Fibroblast of pulmonary artery (primary cell): ENCODE measurements at places on chromosomes 11 and 22.

GRCh38 chr11:72305891-72306585 lies 62.1 kb upstream of the PHOX2A start:
- DNase-seq = no peak

- peak; percentile 93 for DNase-seq
Observed at GRCh38 chr11:88016392-88017170, 158.7 kb downstream of the RAB38 start.

DNA sequence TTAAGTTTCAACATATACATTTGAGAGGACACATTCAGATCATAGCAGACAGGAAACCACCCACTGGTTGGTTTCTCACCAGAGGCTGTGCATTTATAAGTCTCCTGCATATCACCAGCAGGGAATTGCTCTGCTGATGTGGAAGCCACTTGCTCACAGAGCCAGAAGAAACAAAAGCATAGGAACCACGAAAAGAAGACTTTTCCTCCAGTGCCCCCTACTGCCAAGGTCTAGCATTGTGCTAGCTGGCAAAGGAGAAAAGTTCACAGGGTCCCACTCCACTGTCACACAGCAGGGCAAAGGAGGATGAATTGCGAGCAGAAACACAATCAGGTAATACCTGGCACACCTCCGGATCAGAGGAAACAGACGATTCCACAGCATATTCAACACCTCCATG lies 28.9 kb upstream of the ISX start:
- DNase-seq = no peak

GRCh38 chr11:24297461-24297860 lies 199.4 kb upstream of the LUZP2 start:
- no peak for DNase-seq

DNA sequence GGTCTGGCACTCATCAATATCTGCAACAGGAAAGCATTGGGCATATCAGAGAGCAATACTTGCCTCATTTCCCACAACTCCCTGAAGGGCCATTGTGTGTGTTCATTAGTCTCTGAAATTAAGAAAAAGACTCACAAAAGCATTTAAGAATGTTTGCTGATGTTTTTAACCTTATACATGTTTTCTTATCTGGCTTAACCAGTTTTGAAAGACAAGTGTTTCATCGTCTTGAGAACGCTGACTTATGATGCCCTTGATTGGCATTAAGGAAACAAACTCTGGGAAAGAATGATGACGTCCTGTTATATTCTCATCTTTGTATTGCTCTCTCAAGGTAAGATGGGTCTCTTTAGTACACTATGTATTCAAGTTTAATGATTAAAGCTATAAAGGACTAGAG lies 32.0 kb downstream of the SCUBE2 start:
- no peak for DNase-seq

GRCh38 chr11:17563231-17563646 lies 16.2 kb downstream of the OTOG start:
- DNase-seq = no peak

DNA sequence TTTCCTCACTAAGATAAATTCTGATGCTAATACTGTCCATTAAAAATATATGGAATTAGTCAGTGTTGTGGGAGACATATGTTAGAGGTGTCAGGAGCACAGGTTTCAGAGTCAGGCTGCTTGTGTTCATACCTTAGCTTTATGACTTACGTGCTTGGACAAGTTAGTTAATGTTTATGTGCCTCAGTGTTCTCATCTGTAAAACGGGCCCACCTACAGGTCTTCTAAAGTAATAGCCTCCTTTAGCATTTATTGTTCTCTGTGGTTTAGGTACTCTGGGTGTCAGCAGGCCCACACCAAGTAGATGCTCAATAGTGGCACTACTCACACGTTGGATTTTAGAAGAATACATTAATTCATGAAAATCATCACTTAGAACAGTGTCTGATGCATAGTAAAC lies 308.7 kb upstream of the ZC3H12C start:
- no peak for DNase-seq

- DNase-seq = no peak
Observed at GRCh38 chr11:129189646-129190045, 2.5 kb downstream of the ARHGAP32 start.

DNA sequence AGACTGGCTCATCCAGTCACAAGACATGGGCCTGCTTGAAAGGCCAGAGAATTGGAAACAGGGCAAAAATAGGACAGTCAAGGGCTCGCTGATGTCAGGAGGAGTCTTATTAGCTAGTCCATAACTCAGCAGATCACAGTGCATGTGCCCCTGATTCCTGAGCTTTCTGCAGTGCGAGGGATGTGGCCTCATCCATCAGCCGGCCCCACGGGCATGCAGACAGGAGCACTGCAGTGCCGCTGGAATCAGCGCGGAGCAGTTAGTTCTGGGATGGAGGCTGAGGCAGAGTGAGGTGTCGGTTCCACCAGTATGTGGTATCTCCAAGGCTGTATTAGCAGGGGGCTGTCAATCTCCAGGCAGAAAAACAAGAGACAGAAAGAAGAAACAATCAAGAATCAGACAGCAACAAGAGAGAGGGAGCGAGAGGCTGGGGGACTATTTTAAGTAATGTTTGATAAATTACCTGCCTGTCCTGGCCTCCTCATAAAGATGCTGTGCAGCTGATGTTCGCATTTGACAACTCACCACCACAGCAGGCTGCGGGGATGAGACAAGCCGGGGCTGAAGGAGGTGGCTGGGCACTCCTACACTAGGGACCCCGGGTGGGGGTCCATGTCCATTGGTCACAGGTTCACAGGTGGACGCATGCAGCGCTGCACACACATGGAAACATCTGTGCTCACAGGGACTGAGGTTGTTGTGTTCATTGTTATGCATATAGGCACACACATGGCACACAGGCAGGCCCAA lies 167.2 kb downstream of the TRIM29 start:
- DNase-seq = no peak

- peak; percentile 48 for DNase-seq
Observed at GRCh38 chr22:44758344-44758973, 6.1 kb downstream of the ARHGAP8 start.

- no peak for DNase-seq
Observed at GRCh38 chr11:11446967-11447366, 93.9 kb upstream of the CSNK2A3 start.

DNA sequence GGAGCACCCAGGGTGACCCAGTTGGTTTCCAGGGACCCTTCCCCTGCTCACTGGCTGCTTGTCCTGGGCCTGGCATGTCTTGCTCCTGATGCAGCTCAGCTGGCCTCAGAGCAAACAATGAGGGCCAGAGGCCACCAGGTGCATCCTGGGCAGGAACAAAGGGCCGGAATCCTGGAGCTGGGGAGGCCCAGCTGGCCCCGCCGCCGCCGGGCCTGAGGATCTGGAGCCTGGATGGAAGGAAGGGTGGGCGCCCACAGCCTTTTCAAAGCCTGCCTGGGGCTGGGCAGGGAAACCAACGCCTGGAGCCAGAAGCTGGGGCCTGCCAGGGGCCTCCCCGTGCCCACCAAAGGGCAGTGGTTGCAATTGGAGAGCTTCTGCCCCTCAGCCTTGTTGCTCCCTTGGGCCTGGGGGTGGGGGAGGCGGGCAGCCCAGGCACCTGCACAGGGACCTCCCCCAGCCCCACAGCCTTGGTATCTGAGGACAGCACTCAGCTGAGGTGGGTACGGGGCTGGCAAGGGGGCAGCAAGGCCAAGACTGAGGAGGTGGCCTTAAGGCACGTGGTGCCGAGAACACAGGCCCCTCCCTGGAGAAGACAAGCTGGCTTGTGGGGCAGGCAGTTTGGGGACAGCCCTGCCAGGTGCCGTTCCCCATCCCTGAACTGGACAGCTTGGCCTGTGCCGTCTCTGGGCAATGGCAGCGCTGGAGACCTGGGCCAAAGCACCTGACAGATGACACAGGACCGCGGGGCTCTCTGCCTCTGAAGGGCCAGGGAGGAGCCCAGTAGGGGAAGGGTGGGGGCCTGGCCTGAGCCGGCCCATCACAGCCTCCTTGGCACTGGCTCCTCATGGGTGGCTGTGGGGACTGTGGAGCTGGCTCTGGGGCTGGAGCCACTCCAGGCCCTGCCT lies 7.1 kb upstream of the ADORA2A start:
- no peak for DNase-seq

DNA sequence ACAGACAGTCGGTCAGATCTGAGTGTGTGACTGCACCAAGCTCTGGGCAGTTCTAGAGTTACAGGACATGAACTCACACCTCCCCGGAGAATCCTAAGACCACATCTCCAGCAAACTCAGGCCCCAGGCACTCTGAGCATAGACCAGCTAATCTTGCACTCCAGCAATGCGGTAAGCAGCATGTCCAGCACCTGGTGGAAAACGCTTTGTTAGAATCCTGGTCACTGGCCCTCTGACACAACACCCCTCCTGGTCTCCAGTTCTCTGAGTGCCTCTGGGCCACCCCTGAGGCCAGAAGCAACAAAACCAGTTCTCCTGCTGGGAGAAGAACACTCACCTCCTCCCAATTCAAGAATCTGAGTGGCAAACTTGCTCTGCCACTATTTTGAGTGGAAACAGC lies 82.7 kb upstream of the TMEM45B start:
- DNase-seq = no peak

GRCh38 chr11:45451766-45452440 lies 165.8 kb upstream of the SYT13 start:
- DNase-seq = peak; percentile 75

DNA sequence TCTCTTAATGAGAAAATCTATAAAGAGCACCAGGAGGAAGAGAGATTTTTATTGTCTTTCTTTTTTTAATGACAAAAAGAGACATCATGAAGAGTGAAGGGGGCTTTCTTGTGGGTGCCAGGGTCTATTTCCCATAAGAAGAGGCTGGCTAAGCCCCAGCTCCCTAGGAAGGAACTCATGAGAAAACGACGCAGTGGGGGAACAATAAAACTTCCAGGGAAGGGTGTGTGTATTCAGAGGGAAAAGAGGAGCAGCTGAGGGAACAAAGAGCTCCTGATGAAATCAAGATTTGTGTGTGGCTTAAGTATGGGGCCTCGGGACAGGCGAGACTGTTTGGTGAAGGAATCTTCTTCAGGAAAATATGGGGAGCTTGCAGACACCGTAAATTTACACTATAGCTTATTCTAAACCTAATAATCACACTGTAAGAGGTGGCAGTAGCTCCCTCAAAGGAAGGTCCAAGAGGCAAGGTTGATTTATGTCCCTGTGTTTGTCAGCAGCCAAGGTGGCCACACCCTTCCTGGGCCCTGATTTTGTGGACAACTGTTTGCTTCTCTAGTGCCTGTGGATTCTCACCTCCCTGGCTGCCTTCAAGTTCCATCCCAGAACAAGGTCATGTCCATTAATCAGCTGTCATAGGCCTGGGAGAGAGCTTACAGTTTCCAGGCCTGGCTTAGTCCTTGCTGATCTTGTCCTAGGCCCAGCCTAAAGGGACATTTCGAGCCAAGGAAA lies 615.7 kb downstream of the INSC start:
- DNase-seq = no peak

GRCh38 chr22:49391436-49391835 lies 436.2 kb downstream of the BRD1 start:
- DNase-seq = no peak

GRCh38 chr22:36323855-36324331 lies 63.9 kb downstream of the MYH9 start:
- DNase-seq = peak; percentile 32

DNA sequence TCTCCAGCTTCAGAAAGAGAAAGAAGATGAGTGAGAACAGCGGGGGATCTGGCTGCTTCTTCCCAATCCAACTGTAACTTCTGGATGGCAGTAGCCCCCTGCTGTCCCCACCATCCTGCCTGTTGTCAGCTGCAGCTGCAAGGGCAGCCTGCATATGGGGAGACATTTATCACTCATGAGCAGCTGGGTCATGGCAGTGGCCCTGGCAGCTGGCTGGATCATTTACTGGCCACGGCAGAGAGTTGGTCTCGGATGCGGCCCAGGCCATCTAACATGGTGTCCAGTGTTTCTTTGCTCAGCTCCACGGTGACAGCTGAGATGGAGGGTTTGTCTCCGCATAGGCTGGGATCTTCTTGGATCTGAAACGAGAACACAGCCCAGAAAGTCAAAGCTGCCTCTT lies 14.8 kb downstream of the COMMD9 start:
- DNase-seq = no peak

- DNase-seq = no peak
Observed at GRCh38 chr11:75271730-75272129, 31.2 kb downstream of the TPBGL start.

GRCh38 chr22:24697172-24697571 lies 77.3 kb downstream of the PIWIL3 start:
- no peak for DNase-seq
